ENCODE measurements at places on chromosomes 13 and 19.

DNA sequence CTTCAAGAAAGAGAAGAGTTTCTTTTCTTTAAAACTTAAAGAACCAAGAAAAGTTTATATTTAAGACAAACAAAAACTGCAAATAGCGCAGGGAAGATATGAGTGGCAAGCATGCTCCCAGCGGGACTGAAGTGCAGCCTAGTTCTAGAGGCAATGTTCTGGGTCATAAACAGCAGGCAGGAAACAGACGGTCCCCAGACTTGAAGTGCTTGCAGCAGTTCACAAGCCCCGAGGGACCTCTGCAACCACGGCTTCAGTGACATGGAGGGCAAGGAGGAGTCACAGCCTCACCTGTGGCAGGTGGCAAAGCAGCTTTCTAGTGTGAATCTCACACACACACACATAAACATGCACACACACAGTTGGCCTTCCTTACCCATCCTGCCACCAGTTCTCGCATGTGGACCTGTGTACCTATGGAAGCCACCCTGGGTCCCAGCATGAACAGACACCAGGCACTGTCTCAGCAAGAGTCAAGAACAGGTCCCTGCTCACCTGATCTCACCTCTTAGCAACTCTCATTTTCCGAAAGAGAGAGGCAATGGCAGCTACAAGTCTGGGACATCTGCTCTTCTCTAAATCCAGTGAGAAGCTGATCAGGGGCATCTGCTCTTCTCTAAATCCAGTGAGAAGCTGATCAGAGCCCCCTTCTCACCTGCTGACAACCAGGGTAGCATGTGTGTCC lies 162.0 kb downstream of the EFNB2 start:
- DNase-seq: no peak

DNA sequence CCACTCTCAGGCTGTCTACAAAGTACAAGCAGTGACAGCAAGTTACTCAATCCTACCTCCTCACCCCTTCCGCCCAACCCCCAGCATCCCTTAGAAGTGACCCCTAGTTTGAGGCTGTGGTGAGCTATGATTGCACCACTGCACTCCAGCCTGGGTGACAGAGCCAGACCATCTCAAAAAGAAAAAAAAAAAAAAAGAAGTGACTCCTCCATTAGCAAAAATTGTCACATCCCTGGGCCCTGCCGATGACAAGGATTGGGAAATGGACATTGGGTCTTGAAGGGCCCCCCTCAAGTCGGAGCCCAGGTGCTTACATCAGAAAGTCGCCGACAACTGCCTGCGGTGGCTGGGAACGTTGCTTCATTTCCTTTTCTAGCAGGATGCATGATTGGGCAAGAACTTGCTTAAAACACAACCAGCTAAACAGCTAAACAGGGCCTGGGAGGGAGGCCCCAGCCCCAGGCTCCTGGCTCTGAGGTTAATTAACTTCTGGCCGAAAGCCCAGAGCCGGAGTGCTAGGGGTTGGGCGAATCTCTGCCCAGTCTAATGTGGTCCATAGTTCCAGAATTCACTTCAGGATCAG lies 15.3 kb downstream of the RAB3D start:
- DNase-seq: no peak

DNA sequence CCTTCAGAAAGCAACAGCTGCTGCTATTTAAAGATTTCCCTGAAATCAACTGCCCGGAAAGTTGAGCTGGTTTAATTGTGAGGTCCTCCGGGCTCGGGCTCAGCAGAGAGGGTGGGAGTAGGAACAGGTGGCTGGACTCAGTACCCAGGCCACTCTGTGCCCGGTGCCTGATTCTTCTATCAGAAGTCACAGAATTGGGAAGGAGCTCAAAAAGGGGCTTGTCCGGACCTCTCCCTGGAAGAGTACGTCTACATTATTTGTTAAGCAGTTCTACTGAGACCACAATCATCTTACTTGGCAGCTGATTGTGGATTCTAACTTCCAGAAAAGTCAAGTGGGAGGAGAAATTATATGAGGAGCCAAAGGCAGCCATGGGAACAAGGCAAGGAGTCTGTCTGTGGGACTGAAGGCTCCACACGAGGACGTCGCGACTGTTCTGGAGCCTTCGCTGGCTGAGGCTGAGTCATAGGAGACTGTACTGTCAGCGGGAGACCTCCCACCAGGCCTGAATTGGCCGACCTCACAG lies 91.7 kb upstream of the ANKRD10 start:
- no peak for DNase-seq

GRCh38 chr13:98447130-98447529 lies 129.8 kb downstream of the STK24 start:
- no peak for DNase-seq

GRCh38 chr13:44921246-44921877 lies 67.9 kb downstream of the NUFIP1 start:
- DNase-seq: no peak

- DNase-seq: no peak
Observed at GRCh38 chr13:34474187-34474868, 467.7 kb upstream of the NBEA start.

DNA sequence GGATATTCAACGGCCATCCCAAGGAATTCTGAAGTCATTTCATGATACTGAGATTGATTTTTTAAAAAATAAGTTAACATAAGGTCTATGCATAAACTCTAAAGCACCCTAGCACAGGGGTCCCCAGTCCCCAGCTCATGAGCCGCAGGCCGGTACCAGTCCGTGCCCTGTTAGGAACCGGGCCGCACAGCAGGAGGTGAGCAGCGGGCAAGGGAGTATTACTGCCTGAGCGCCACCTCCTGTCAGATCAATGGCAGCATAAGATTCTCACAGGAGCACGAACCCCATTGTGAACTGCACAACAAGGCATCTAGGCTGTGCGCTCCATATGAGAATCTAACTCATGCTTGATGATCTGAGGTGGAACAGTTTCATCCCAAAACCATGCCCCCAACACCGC lies 31.0 kb downstream of the RCBTB1 start:
- no peak for DNase-seq

DNA sequence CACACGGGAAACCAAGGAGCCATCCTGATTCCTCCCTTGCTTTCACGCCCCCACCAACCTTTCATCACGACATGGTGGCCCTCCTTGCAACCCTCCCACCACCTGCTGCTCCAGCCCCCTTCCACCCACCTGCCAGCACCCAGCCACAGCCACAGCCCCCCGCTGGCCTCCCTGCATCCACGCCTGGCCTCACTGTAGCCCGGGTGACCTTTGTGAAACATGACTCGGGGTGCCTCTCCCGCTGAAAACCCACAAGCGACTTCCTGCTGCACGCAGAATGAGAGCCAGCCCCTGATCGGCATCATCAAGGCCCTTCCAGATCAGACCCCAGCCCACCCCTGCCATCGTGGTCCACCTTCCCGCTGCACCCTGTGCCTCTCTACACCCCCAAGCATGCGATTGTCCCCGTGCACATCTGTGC lies 14.9 kb downstream of the POP4 start:
- DNase-seq: no peak

- peak; percentile 29 for DNase-seq
Observed at GRCh38 chr19:4633140-4633967, 6.0 kb upstream of the TNFAIP8L1 start.

GRCh38 chr13:89363144-89363543 lies 1692.0 kb downstream of the SLITRK5 start:
- DNase-seq: no peak

DNA sequence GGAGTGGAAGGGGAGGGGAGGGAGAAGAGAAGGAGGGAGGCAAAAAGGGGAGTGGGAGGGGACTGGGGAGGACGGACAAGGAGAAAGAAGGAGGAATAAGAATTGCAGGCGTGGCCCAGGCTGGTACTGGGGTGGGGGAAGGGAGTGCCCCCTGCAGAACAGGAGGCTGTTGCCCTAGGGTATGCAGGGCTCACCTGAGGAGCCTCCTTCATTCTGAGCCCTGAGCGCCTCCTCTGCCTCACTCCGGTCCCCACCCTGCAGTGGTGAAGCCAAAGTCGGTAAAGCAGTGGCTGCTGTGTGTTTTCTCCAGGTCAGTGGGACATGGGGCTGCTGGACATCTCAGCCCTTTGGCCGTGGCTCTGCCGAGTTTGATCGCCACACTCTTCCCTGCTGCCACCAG lies 9.1 kb upstream of the CDC16 start:
- DNase-seq: no peak

- no peak for DNase-seq
Observed at GRCh38 chr19:53517114-53517741, 20.7 kb upstream of the ZNF331 start.

GRCh38 chr13:101417043-101417406 lies 717 bp upstream of the NALCN start:
- DNase-seq: no peak

GRCh38 chr19:16794456-16795441 lies 34.4 kb upstream of the SIN3B start:
- DNase-seq: no peak

GRCh38 chr13:43766725-43767124 lies 20.0 kb downstream of the ENOX1 start:
- no peak for DNase-seq

All from CD8-positive, alpha-beta memory T cell (primary cell).